Pancreas (tissue), 10 donors: ENCODE measurements at places on chromosomes 1 and 21. TPM values are rescaled to one million over a fixed set of nuclear protein-coding genes. Genes with fewer than 3 reads are reported as not detected.

- no peaks in the 10 kb centered on the region for H3K36me3 ChIP-seq
- H3K4me1 ChIP-seq = no peaks in the 10 kb centered on the region
- DNase-seq = peak; percentile 48
- H3K27me3 ChIP-seq = no peaks in the 10 kb centered on the region
- H3K27ac ChIP-seq = no peak overlapping the region
- no peak overlapping the region for H3K4me3 ChIP-seq
These were observed 25.3 kb upstream of the ETV3 start for GRCh38 chr1:157163273-157164127.

GRCh38 chr1:3483801-3484444 lies 29.5 kb downstream of the ARHGEF16 start:
- no peak overlapping the region for H3K4me3 ChIP-seq
- H3K4me1 ChIP-seq = no peaks in the 10 kb centered on the region
- peak; percentile 73 for DNase-seq
- H3K27ac ChIP-seq = no peak overlapping the region
- no peaks in the 10 kb centered on the region for H3K36me3 ChIP-seq
- H3K27me3 ChIP-seq = no peaks in the 10 kb centered on the region

The IFI44L gene
- polyA plus RNA-seq = 1.1 TPM

The OR2L13 gene
- not detected for polyA plus RNA-seq

The CDC42BPA gene
- 10.3 TPM for polyA plus RNA-seq
